ENCODE measurements at places on chromosomes 3 and 15. TPM values are rescaled to one million over a fixed set of nuclear protein-coding genes. Genes with fewer than 3 reads are reported as not detected.

The ALCAM gene
- 7.8 TPM for total RNA-seq

The RNU6-1 gene
- not detected for total RNA-seq

The ZBED2 gene
- not detected for total RNA-seq

The SNAP23 gene
- 50.6 TPM for total RNA-seq

The SLC38A3 gene
- total RNA-seq, result 0.52 TPM

The FBXL2 gene
- total RNA-seq, result 7.8 TPM

The FOXP1 gene
- 36.0 TPM for total RNA-seq

The CYP11A1 gene
- 0.52 TPM for total RNA-seq
